Fibroblast of skin of left biceps (primary cell): ENCODE measurements at places on chromosomes 7 and 10.

DNA sequence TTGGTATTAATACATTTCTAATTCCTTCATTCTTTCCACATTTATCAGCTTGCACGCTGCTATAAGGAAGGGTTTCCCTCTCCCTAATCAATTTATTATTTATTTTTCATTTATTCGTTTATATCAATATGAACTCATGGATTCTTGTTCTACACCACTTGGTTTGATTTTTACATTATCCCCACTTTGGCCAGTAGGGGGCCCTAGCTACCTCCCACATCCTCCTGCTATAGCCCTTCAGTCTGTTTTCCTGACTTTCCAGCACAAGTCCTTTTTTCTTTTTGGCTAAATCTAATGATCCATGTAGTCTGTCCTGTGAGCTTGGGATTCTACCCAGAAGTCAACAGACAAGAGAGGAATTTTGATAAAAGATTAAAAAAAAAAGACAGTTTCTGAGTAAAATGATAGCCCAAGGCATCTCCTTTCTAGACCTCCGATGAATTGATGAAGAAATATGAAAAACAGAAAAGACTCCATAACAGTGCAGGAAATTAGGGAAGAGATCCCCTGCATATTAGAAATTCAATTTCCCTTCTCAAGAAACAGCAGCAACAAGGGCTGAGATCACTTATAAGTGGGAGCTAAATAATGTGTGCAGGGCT is 47.7 kb downstream of the LYZL2 start:
- DNase-seq = peak; percentile 12

DNA sequence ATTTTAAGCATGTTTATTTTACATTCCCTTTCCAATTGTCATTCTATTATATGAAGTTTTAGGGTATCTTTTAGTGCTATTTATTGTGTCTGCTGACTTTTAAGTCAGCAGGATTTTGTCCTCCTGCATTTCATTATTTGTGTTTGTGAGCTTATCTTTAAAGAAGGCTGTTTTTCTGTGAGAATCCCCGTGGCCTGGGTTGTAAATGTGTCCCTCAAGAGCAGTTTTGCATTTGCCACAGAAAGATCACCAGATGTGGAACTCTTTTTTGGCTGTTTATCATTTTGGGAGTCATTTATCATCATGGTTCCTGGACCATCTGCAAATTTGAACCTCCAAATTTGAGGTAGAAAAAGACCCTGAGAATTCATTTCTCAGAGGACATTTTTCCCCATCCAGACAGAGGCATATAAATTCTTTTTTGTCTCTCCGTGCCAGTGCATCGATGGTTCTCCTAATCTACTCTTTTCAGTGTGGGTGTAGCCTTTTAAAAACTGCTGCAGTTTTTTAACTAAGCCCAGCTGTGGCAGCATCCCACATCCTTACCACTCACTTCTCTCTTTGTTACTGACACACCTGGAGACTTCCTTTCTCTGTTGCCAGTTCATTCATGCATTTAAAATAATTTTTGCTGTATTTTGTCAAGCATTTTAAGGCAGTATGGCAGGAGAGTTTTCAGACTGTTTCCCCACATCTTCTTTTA is 20.1 kb upstream of the MTURN start:
- no peak for DNase-seq

DNA sequence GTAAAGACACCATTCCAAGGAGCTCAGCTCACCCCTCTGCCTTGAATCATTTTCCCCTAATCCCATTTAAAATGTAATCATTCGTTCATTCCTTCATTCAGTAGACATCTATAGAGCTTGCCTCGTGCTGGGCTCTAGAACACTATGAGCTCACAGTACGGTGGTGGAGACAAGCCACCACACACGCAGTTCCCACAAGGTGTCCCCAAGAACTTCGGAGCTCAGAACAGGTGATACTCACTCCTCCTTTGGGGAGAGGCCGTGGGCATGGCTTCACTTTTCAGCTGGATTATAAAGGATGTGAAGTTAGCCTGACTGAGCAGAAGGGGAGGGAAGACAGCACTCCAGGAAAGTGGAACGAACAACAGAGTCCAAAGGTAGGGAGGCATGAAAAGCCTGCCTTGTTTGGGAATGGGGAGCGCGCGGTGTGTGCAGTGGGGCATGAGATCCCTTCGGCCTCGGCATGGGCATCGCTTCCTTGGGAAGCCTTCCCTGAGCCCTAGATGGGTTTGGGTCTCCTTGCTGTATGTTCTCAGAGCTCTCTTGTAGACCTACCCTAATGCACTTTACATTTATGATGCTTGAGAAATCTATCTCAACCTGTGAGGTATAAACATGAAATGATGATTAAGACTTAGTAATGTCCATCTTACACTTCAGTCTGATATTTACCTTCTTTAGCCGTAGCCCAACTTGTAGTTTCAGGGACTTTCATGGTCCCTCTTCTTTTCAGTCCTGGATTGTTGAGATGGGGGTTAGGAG is 809 bp upstream of the OGA start:
- DNase-seq = no peak

DNA sequence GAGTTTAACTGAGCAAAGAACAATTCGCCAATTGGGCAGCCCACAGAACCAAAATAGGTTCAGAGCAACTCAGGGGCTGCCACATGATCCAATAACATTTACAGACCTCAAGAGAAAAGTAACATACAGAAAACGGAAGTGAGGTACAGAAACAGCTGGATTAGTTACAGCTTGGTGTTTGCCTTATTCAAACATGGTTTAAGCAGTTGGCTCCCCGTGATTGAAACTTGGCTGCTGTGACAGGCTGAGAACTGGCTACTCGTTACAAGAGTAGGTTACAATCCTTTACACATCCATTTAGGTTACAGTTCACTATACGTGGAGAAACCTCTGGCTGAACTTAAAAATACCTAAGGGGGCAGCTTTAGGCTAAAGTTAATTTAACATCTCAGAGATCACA is 673.1 kb upstream of the PHF14 start:
- DNase-seq = no peak

- DNase-seq = no peak
Observed at GRCh38 chr10:94521276-94522250, 24.0 kb upstream of the HELLS start.

DNA sequence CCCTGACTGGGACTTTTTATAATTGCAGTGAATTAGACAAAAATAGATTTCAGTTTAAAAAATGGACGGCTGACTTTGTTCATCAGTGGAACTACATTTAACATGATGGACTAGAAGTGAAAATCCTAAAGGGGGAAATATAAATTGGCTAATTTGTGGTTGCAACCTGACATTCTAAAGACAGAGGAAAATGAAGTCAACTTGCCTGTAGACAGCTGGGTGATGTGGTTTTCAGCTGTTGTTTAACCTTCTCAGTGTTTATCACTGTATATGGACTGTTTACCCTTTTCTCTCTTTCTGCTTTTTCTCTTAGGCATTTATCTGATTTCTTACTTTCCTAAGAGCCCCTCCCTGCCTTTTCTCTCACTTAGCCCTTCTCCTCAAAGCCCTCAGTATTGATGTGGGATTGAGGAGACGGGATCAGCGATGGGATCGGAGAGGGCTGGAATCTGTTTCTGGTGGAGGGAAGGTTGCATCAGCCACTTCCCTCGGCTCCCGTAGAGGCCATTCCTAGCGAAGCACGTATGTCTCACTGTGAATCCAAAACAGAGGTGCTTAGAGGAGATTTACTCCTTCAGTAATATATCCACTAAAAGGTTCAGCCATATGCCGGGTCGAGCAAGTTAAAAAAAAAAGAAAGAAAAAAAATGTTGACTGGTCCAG is 109.0 kb upstream of the KLF6 start:
- no peak for DNase-seq

- DNase-seq = no peak
Observed at GRCh38 chr7:9240001-9240400, 806.6 kb downstream of the NXPH1 start.

DNA sequence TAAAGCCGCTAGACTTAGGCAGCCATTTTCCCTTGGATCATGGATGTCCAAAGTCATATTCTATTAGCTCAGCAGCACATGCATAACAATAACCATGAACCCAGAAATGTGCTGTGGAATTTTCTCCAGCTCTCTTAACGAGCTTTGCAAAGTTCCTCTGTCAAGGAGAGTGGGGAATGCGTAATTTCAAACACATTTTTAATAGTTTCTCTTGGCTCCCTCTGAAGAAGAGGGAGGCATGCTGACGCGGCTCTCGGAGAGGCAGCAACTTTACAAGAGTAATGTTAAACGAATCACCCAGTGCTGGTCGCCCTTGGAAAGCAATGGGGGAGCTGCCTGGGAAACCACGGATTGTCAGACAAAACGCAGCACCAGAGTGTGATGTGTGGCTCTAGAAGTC is 114.8 kb downstream of the RAB18 start:
- DNase-seq = peak; percentile 58

- DNase-seq = no peak
Observed at GRCh38 chr7:74405899-74406512, 47.7 kb upstream of the GTF2IRD1 start.

GRCh38 chr10:71343392-71343773 is 24.3 kb downstream of the SLC29A3 start:
- no peak for DNase-seq

DNA sequence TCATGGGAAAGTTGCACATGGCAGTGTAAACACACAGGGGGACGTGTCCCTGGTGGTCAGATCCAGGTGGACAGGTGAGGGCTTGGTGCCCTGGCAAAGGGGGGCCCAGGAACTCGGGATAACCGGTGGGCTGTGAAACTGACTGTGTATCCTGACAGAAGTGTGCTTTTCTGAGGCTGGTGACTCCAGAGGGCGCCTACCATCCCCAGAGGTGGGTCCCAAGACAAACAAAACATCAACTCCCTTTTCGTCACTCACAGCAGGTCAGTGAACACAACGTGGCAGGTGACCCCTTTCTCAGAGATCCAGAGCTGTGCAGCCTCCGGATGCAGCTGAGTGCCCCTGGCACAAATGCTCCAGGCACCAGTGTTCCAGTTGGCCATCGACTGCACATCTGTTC is 56.0 kb upstream of the DDC start:
- no peak for DNase-seq

- no peak for DNase-seq
Observed at GRCh38 chr10:111275091-111275490, 198.3 kb downstream of the ADRA2A start.

DNA sequence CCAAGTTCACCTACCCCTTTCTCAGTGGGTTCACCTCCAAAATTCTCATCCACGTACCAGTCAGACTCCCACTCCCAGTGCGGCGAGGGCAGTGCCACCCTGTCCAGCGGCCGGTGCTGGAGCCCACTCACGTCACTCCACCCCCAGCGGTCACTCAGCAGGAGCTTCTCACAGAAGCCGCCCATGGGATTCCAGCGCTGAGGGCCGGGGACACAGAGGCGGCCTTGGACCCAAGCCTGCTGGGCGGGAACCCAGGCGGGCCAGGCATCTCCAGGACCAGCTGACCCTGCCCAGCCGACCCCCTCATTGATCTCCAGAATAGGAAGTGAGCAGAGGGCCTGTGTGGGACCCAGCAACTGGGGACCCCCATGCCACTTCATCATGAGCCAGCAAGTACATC is 7.2 kb downstream of the TECPR1 start:
- no peak for DNase-seq

DNA sequence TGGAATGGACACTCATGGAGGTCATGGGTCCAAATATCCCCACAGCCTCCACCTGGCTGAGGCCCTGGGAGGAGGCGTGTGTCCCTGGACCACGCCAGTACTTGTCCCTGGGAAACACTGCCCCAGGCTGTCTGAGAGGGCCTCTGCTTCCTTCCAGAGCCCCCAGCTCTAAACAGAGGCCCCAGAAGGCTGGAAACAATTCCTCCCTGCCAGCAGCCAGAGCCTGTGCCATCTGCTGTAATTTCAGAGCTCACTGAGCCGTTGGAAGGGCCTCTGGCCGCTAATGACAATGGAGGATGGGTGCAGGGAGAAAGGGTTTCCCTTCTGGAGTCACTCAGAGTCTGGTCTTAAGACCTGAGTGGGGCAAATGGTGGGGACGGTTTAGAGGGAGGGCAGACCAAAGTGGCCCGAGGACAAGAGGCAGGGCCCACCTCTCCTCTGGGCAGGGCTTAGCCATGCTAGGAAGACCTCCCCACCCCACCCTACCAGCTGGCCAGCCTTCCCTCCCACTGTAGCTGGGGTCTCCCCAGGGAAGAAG is 7.1 kb downstream of the CHAT start:
- no peak for DNase-seq

DNA sequence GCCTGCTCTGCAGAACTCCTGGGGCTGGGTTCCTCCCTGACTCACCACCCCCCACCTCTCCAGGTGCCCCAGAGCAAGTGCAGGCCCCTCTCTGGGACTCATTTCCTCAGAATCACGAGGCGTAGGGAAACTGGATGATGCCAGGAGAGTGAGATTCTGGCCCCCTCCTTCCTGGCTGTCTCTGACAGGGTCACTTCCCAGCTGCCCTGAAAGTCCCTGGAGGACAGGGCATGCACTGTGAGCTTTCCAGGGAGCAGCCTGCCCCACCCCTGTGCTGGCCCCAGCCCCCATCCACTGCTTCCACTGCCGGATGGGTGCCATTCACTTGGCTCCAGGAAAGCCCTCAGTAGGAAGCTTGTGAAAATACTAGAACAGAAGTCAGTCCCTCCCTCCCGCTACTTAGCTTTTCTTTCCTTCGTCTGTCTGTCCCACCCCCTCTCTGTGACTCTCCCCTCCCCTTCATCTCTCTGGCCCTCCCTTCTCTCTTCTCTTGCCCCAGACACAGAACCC is 10.4 kb downstream of the TACR2 start:
- no peak for DNase-seq

DNA sequence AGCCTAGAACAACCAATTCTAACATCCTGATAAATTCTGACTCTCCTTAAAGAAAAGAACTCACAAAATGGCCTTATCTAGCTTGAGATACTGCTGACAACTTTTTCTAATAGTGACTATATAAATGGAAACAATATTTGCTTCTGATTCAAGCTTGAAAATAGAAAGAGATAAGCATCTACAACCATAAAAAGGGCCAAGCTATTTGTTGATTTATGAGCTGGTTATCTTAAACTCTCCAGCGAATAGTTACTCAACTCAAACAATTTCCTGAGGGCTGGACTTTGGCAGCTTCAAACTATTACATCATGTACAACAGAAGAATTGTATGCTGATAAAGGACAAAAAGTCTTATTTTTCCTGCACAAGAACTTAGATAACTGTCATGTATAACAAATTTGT is 4.6 kb downstream of the USP54 start:
- peak; percentile 67 for DNase-seq

DNA sequence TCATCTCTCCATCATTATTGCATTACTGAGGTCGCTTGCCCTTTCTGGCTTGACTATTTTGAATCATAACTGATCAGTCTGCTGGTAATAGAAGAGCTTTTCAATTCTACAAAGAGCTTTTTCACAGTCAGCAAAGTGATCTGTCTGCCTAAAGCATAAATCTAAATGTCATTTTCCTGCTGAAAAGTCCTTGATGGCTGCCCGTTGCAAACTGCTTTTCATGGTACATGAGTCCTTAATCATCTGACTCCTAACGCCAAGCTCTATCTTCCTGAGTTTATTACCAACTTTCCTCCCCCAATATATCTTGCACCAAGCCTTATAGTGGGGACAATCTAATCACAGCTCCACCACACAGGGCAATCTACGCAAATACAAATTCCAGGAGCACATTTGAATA is 39.8 kb downstream of the THSD7A start:
- DNase-seq = no peak

DNA sequence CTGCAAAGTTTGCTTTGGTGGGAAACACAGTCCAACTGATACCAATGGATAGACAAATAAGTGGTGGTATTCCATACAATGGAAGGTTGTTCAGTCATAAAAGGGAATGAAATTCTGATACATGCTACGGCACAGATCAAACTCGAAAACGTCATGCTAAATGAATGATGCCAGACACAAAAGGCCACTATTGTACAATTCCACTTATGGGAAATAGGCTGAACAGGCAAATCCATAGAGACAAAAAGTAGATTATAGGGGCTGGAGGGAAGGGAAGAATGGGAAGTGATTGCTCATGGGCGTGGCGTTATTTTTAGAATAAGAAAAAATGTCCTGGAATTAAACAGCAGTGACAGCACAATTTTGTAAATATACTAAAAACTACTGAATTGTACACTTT is 66.0 kb upstream of the FOXK1 start:
- DNase-seq = no peak
